ENCODE measurements at places on chromosomes 11 and 22. TPM values are rescaled to one million over a fixed set of nuclear protein-coding genes. Genes with fewer than 3 reads are reported as not detected.

KCTD14 gene
- polyA plus RNA-seq: 0.27 TPM

MMP8 gene
- 0.03 TPM for polyA plus RNA-seq

OR2AG1 gene
- polyA plus RNA-seq: not detected

DNA sequence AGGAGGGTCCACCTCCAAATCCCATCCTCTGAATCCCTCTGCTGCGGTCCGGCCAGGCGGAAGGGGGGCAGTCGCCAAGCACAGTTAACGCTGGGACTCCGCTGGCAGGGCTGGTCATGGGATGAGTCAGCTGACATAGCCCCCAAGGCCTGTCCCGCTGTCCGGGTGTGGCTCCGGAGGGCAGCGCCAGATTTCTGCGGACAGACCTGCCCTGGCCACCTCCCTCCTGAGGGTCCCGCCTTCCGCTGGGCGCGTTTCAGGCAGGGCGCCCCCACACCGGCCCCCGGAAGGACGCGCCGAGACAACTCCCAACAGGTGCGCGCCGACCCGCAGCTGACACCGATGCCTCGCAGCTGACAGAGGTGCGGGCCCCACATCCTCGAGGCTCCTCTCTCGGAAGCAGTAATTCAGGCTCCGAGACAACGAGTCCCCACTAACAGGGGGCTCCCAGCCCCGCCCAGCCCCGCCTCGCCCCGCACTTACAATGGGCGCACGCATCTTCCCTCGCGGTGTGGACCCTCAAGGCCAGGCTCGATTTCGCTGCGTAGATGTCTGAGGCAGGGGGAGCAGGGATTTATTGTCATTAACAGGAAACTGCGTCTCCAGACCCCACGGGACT, 607 bp downstream of the PLAAT3 start:
- peak; percentile 84 for DNase-seq
- peak overlapping the region; percentile 97 for H3K27ac ChIP-seq
- H3K4me3 ChIP-seq: peak overlapping the region; percentile 90
- peaks cover 39% of the 10 kb centered on the region for H3K4me1 ChIP-seq

- H3K27me3 ChIP-seq: peaks cover 8% of the 10 kb centered on the region
- no peaks in the 10 kb centered on the region for H3K36me3 ChIP-seq
- no peaks in the 10 kb centered on the region for H3K4me1 ChIP-seq
- no peak overlapping the region for H3K27ac ChIP-seq
Measured at GRCh38 chr11:68692115-68692514, 7.8 kb downstream of the GAL start.

GRCh38 chr11:72358466-72359405, 75.6 kb downstream of the CLPB start:
- DNase-seq: no peak
- H3K4me1 ChIP-seq: no peaks in the 10 kb centered on the region
- H3K27me3 ChIP-seq: no peaks in the 10 kb centered on the region
- no peak overlapping the region for H3K4me3 ChIP-seq
- peaks cover 4% of the 10 kb centered on the region for H3K36me3 ChIP-seq

DNA sequence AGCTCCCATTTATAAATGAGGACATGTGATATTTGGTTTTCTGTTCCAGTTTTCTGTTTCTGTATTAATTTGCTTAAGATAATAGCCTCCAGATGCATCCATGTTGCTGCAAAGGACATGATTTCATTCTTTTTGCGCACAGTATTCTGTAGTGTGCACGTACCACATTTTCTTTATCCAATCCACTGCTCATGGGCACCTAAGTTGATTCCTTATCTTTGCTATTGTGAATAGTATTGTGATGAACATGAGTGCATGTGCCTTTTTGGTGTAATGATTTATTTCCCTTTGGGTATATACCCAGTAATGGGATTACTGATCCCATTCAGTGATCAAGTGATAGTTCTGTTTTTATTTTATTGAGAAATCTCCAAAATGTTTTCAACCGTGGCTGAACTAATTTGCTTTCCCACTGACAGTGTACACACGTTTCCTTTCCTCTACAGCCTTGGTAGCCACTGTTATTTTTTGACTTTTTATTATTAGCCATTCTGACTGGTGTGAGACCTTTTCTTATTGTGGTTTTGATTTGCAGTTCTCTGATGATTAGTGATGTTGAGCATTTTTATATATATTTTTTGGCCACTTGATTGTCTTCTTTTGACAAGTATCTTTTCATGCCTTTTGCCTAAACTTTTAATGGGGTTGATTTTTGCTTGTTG, 226.0 kb upstream of the ANO3 start:
- no peaks in the 10 kb centered on the region for H3K4me1 ChIP-seq
- H3K27me3 ChIP-seq: no peaks in the 10 kb centered on the region
- H3K27ac ChIP-seq: no peak overlapping the region

GRCh38 chr11:20110908-20111669, 49.2 kb downstream of the DBX1 start:
- no peak for DNase-seq
- no peaks in the 10 kb centered on the region for H3K27me3 ChIP-seq
- H3K4me1 ChIP-seq: no peaks in the 10 kb centered on the region

FAR1 gene
- 17.2 TPM for polyA plus RNA-seq

GRCh38 chr11:70343636-70344035, 54.7 kb upstream of the CTTN start:
- DNase-seq: no peak
- peaks cover 10% of the 10 kb centered on the region for H3K36me3 ChIP-seq
- no peak overlapping the region for H3K4me3 ChIP-seq

DNA sequence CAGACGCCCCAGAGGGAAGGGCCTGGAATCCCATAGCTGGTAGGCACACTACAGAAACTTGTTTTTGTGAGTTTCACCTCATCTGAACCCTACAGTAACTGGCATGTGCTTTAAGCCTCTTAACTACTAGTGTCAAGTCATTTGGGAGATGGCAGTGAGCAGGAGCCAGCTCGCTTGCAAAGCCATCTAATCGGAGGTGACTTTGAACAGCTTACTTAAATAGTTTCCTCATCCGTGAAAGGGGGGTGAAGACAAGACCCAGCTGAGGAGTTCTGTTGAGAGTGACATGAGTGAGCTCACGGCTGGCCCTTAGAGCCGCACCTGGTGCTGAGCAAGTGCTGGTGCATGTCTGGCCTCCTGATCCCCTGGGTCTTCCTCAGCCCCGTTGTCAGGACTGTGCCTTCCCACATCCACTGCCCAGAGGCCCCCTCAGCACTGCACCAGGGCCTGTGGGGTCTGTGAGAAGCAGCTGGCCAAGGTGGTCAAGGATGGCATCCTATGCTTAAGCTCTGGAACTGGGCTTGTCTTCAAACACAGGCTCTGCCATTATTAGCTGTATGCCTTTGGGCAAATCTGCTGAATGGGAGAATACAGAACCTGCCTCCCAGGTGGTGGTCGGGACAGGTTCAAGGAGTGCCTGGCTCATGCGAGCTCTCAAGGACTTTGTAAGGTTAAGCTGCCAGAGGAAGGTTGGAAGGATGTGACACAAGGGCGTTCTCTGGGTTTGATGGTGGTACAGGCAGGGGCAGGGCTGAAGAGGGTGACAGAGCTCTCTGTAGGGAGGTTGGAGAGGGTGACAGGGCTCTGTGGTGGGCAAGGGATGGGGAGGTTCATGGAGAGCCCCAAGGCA, 27.3 kb downstream of the INCENP start:
- DNase-seq: no peak
- H3K4me3 ChIP-seq: no peak overlapping the region
- H3K27ac ChIP-seq: no peak overlapping the region
- no peaks in the 10 kb centered on the region for H3K4me1 ChIP-seq

EFCAB6 gene
- polyA plus RNA-seq: 0.53 TPM

DNA sequence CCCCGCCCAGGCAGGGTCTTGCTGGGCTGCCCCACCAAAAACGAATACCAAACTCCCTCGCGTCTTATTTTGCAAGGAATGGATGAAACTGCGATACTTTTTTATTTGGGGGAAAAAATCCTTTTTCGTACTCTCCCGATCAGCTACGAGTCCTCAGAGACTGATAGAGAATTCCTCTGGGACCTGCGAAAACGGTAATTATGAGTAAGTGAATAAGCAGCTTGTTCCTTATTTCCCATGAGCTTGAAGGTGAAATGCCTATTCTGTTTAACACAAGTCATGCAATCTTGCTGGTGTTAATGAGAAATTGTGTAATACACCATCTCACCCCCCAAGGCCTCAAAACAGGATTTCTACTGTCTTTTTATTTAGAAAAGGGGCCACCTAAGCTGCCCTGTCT, 5.5 kb downstream of the GRK3 start:
- H3K4me1 ChIP-seq: no peaks in the 10 kb centered on the region
- no peak overlapping the region for H3K27ac ChIP-seq
- H3K4me3 ChIP-seq: no peak overlapping the region
- H3K36me3 ChIP-seq: no peaks in the 10 kb centered on the region
- H3K27me3 ChIP-seq: peaks cover 7% of the 10 kb centered on the region
- no peak for DNase-seq

DNA sequence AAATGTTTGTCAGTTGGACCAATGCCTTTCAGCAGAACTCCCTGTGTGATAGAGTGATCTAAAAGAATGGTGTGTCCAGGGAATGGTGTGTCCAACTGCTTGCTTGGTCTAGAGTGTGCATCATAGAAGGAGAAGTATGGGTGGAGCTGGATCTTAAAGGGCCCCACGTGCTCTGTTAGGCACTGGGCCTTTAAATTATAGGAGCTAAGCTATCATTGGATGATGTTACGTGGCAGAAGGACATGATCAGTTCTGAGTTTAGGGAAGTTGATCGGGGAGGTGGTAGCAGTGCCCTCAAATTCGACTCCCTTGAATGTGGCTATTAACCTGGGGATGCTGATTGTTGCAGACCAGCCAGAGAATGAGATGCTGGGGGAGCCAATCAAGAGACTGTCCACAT, 16.4 kb downstream of the STX3 start:
- peak overlapping the region; percentile 55 for H3K27ac ChIP-seq
- peaks cover 27% of the 10 kb centered on the region for H3K36me3 ChIP-seq
- no peak for DNase-seq
- no peaks in the 10 kb centered on the region for H3K27me3 ChIP-seq
- H3K4me3 ChIP-seq: no peak overlapping the region
- peaks cover 7% of the 10 kb centered on the region for H3K4me1 ChIP-seq

DNA sequence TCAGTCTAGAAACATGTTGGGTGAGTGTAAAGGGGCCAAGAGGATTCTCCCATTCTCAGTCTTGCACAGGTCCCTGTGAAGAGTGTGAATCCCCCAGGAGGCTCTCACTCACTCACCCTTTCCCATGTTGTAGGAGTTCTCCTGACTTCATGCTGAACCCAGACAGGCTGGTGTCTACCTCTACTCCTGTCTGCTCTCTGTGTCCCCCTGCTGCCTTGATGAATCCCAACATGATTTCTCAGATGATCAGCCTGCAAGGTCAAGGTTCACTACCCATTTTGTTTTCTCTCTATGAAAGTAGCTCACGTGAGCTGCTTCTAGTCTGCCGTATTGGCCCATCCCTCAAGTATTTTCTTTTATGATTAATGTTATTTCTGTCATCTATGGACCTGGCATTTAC, 500.6 kb downstream of the ETS1 start:
- no peaks in the 10 kb centered on the region for H3K4me1 ChIP-seq
- no peak for DNase-seq
- no peaks in the 10 kb centered on the region for H3K36me3 ChIP-seq
- no peak overlapping the region for H3K4me3 ChIP-seq
- no peaks in the 10 kb centered on the region for H3K27me3 ChIP-seq
- no peak overlapping the region for H3K27ac ChIP-seq

BEST1 gene
- 1.5 TPM for polyA plus RNA-seq

DNA sequence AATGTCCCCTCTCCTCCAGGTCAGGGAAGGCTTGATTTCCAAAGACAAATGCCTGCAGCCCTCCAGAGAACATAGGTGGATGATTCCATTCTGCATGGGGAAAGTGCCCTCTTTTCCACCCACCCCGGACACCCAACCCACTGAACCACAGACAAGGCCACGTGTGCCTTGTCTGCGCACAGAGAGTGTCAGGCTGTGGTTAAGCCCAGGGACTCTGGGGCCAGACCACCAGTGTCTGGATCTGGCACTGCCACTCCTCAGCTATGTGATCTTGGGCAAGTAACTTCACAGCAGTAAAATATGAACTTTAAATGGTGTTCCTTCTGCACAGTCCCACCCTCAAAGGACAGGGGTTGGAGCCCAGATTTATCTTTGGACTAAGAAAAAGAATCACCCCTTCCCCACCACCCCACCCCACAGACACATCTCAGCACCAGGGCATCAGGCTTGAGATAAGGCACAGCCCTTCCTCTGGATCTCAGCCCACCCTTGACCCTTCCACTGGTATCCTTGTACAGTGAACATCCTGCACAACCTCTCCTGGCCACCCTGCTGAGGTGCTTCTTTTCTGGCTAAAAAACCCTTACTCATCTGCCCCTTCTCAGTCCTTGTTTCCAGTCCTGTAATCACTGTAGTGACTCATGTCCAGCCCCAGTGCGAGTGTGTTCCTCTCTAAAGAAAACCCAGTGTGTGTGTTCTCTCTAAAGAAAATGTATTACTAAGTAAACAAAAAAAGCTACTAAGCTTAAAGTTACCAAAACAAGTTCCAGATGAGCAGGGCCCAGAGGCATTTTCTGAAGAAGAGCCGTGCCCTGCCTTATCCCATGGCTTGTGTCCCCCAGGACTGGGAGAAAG, 1.9 kb upstream of the PTGDR2 start:
- H3K27ac ChIP-seq: no peak overlapping the region
- no peaks in the 10 kb centered on the region for H3K36me3 ChIP-seq
- H3K4me3 ChIP-seq: no peak overlapping the region
- H3K27me3 ChIP-seq: no peaks in the 10 kb centered on the region
- DNase-seq: no peak

- H3K27me3 ChIP-seq: peaks cover 4% of the 10 kb centered on the region
- DNase-seq: no peak
- H3K4me1 ChIP-seq: no peaks in the 10 kb centered on the region
- no peak overlapping the region for H3K27ac ChIP-seq
- no peak overlapping the region for H3K4me3 ChIP-seq
Measured at GRCh38 chr11:118230088-118230487, 5.3 kb upstream of the JAML start.

ARSA gene
- 9.8 TPM for polyA plus RNA-seq

GPHA2 gene
- not detected for polyA plus RNA-seq

OR2AT4 gene
- polyA plus RNA-seq: not detected

MISFA gene
- 1.4 TPM for polyA plus RNA-seq

- no peaks in the 10 kb centered on the region for H3K36me3 ChIP-seq
- no peaks in the 10 kb centered on the region for H3K4me1 ChIP-seq
- H3K4me3 ChIP-seq: no peak overlapping the region
- H3K27me3 ChIP-seq: no peaks in the 10 kb centered on the region
- DNase-seq: no peak
- H3K27ac ChIP-seq: no peak overlapping the region
Measured at GRCh38 chr11:121936370-121936769, 179.6 kb downstream of the BLID start.

EHF gene
- 0.08 TPM for polyA plus RNA-seq

DEFB131B gene
- not detected for polyA plus RNA-seq

- H3K27me3 ChIP-seq: no peaks in the 10 kb centered on the region
- H3K4me1 ChIP-seq: no peaks in the 10 kb centered on the region
- DNase-seq: peak; percentile 17
- H3K36me3 ChIP-seq: peaks cover 59% of the 10 kb centered on the region
- no peak overlapping the region for H3K27ac ChIP-seq
Measured at GRCh38 chr11:71465054-71465453, 12.1 kb downstream of the NADSYN1 start.

SLC29A2 gene
- 14.9 TPM for polyA plus RNA-seq

DNA sequence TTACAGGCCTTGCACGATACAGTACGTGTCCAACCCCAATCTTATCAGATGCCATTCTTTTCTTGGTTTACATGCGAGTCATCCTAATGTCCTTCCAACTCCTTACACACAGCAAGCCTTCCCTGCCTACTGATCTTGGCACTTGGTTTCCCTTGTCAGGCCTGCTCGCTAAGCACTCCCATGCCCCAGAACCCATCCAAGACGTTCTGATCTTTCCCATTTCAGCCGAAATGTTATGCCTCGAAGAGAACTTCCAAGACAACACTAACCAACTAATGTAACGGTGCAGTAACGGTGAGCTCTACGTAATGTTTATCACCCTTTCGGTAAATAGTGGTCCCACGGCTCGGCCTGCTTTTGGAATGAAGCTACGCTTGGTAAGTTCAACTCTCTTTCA, 521 bp downstream of the PES1 start:
- peaks cover 3% of the 10 kb centered on the region for H3K36me3 ChIP-seq
- H3K27me3 ChIP-seq: no peaks in the 10 kb centered on the region
- DNase-seq: no peak
- peaks cover 14% of the 10 kb centered on the region for H3K4me1 ChIP-seq
- peak overlapping the region; percentile 87 for H3K27ac ChIP-seq
